Dermis microvascular lymphatic vessel endothelial cell (primary cell): ENCODE measurements at places on chromosomes 2 and 18. TPM values are rescaled to one million over a fixed set of nuclear protein-coding genes. Genes with fewer than 3 reads are reported as not detected.
A peak's percentile ranks its signal among the peaks of the same experiment; 100 is the strongest.

Gene CHRND
- not detected in 2 replicates for total RNA-seq

Gene HOXD4
- total RNA-seq, result 2.3 and 2.5 TPM in 2 replicates

GRCh38 chr2:162067596-162067995, 6.4 kb downstream of the DPP4 start:
- no peak for DNase-seq

- peak; percentile 64 for DNase-seq
Measured at GRCh38 chr2:71923887-71924533, 223.7 kb downstream of the CYP26B1 start.

DNA sequence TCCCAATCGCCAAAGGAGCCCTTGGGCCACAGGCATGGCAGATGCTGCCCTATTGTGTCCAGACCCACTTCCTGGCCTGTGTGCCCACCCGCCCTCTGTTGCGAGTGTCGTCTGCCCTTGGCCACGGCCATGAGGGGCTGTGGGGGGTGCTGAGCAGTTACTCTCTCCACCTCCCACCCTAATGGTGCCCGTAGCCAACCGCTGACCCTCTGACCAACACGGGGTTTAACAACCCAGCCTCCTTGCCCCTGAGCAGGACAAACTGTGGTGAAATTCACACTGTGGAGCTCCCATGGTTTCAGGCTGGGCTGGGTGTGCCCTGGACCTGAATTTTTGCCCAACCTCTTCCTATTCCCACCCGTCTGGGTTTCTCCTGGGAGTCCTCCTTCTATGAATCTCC, 145.7 kb upstream of the HDAC4 start:
- no peak for DNase-seq

DNA sequence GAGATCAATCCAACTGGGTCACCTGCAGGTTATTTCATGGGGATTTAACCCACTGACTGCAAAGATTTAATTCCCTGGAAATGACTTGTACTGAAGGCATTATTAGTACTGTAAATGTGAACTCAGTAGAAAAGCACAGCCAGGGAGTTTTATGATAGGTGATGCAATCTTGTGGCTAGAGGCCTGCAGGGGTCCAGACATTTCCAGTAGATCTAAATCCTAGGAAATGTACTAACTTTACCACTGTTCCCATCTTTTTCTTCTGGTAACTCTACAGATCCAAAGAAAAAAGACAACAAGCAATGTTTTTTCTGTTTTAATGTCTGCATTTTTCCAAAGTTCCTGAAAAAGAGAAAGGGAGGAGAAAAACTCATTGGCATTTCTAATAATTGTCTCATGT, 500.1 kb downstream of the ARHGAP15 start:
- no peak for DNase-seq

DNA sequence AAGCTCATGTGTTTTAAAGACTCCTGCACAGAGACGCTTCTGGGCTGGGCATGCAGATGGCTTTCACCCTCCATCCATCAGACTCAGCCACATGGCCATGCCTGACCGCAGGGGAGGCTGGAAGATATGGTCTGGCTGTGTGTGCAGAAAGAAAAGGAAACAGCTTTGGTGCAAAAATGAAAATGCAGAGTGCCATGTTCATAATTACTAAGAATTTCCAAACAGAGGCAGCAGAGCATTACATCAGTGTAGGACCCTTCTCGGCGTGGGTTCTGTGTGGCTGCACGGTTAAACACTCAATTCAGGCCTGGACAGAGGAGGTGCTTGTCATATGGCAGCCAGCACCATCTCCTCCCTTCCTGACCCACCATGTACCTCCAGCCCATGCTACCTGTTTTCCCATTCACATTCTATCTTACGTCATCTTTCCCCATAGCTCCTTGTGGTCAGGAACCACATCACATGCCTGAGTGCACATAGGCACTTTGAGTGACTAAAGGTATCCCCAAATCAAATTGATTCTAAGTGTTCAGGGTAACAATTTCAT, 200.3 kb upstream of the ID2 start:
- no peak for DNase-seq

DNA sequence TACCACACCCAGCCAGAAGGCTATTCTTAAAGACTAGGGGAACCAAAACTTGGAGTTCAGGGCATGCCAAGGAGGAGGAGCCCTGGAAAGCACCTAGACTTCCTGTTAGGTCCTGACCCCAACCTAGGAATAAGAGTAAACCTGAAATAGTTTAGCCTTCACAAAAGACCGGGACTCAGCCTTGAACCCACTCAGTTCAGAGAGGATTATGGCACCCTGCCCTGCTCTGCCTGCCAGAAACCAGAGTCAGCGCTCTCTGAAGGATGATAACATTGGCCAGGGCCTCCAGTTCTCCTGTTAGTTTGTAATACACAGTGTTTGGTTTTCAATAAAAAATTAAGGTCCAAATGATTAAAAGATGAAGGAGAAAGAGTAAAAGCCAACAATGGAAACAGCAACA, 96.4 kb downstream of the LDLRAD4 start:
- DNase-seq, result no peak

DNA sequence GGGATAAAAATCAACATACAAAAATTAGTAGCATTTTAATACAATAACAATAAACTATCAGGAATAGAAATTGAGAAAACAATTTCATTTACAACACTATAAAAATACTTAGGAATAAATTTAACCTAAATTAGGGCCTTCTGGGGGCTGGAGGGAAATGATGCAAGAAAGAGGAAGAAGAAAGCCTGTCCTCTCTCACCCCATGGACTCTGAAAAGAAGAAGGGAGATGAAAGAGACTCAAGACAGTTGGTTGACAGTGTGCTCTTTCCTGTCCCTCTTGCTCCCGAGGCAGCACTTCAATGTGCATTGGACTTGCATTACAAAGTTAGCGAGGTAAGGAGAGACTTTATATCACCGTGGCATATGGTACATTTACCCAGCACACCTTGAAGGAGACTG, 88.5 kb downstream of the VAPA start:
- no peak for DNase-seq

- peak; percentile 95 for DNase-seq
Measured at GRCh38 chr2:174059178-174059883, 94.2 kb upstream of the SP3 start.

- DNase-seq, result no peak
Measured at GRCh38 chr2:127089478-127090235, 17.3 kb downstream of the BIN1 start.

GRCh38 chr2:57884281-57884680, 162.3 kb upstream of the VRK2 start:
- no peak for DNase-seq
